ENCODE measurements at places on chromosomes 5 and 9. TPM values are rescaled to one million over a fixed set of nuclear protein-coding genes. Genes with fewer than 3 reads are reported as not detected.

The SH3TC2 gene
- polyA plus RNA-seq = 0.20 TPM

The OMD gene
- polyA plus RNA-seq = not detected

The SPATA31C1 gene
- polyA plus RNA-seq = not detected

The TMOD1 gene
- polyA plus RNA-seq = 15.5 TPM

The ANKRD34B gene
- not detected for polyA plus RNA-seq
